Lower leg skin (tissue), 4 donors: ENCODE measurements at places on chromosomes 1 and 21. TPM values are rescaled to one million over a fixed set of nuclear protein-coding genes. Genes with fewer than 3 reads are reported as not detected.

Gene SLAMF8
- 5.3 TPM for total RNA-seq

Gene SERBP1
- total RNA-seq: 264 TPM

Gene RASAL2
- total RNA-seq: 35.8 TPM

Gene SPATA46
- total RNA-seq: not detected

Gene RC3H1
- 25.0 TPM for total RNA-seq

Gene TMEM125
- total RNA-seq: 22.0 TPM

Gene GSTM5
- 0.23 TPM for total RNA-seq

Gene H3-3A
- total RNA-seq: 304 TPM

Gene INSRR
- not detected for total RNA-seq

Gene OPRD1
- not detected for total RNA-seq

Gene GIPC2
- 5.6 TPM for total RNA-seq

Gene FCGR3B
- total RNA-seq: 3.8 TPM

Gene ZNF683
- total RNA-seq: not detected

Gene GJA5
- 2.2 TPM for total RNA-seq

Gene MDM4
- total RNA-seq: 32.5 TPM

Gene CHRM3
- 0.69 TPM for total RNA-seq

Gene C4BPA
- total RNA-seq: not detected

Gene SIK1
- total RNA-seq: 22.1 TPM

Gene OPN3
- total RNA-seq: 30.5 TPM

Gene NHLH1
- total RNA-seq: 0.10 TPM

Gene PALMD
- 69.8 TPM for total RNA-seq

Gene TMCO4
- total RNA-seq: 20.3 TPM

Gene AMY2A
- total RNA-seq: 1.6 TPM

Gene CLIC6
- total RNA-seq: 2.7 TPM

Gene NOC2L
- total RNA-seq: 56.1 TPM

Gene TTLL7
- total RNA-seq: 7.6 TPM

Gene TLR5
- 5.2 TPM for total RNA-seq

Gene SHE
- total RNA-seq: 4.4 TPM

Gene VTCN1
- total RNA-seq: 0.38 TPM
